ENCODE measurements at places on chromosomes 7 and 10. TPM values are rescaled to one million over a fixed set of nuclear protein-coding genes. Genes with fewer than 3 reads are reported as not detected.

The DHX32 gene
- total RNA-seq: 35.6 TPM

The STOX1 gene
- under 0.01 TPM for total RNA-seq

The ANKRD61 gene
- total RNA-seq: not detected

The COL13A1 gene
- total RNA-seq: 16.7 TPM

The LIPF gene
- total RNA-seq: not detected

The ACTR3C gene
- 0.67 TPM for total RNA-seq

The SLC18A2 gene
- total RNA-seq: not detected

The OPN1SW gene
- total RNA-seq: not detected

The NRBF2 gene
- 23.4 TPM for total RNA-seq

The ANXA8L1 gene
- not detected for total RNA-seq

The DDC gene
- not detected for total RNA-seq

The CCDC7 gene
- 10.1 TPM for total RNA-seq

The PKD2L1 gene
- not detected for total RNA-seq

The CDC123 gene
- 125 TPM for total RNA-seq

The ANLN gene
- 111 TPM for total RNA-seq

The FAM107B gene
- 159 TPM for total RNA-seq

The VAX1 gene
- total RNA-seq: not detected

The CALHM3 gene
- total RNA-seq: not detected

The MMS19 gene
- total RNA-seq: 122 TPM

The RSPH10B2 gene
- total RNA-seq: not detected

The PROSER2 gene
- 10.0 TPM for total RNA-seq

The ARMC10 gene
- 32.7 TPM for total RNA-seq

The SPDYE8 gene
- not detected for total RNA-seq

The CYP2C19 gene
- total RNA-seq: not detected

The IKZF1 gene
- not detected for total RNA-seq

The CLDN3 gene
- not detected for total RNA-seq

The SEMA3E gene
- total RNA-seq: 1.7 TPM

The SFTPA1 gene
- total RNA-seq: not detected

The ARPC1A gene
- total RNA-seq: 229 TPM

The ASAH2 gene
- total RNA-seq: 0.86 TPM

The SLC26A4 gene
- total RNA-seq: 4.9 TPM

The PLEKHS1 gene
- under 0.01 TPM for total RNA-seq

The ODAD2 gene
- 0.98 TPM for total RNA-seq

The DOCK4 gene
- 170 TPM for total RNA-seq

The SPDYE5 gene
- not detected for total RNA-seq

The TAX1BP1 gene
- 66.0 TPM for total RNA-seq

The CTTNBP2 gene
- not detected for total RNA-seq

The AKR1C4 gene
- not detected for total RNA-seq

The ZNF239 gene
- 2.6 TPM for total RNA-seq

The C10orf62 gene
- 0.10 TPM for total RNA-seq

The TRPV5 gene
- total RNA-seq: 0.10 TPM

The DIP2C gene
- 8.3 TPM for total RNA-seq

The PRSS1 gene
- not detected for total RNA-seq

The HMX2 gene
- not detected for total RNA-seq

The PARG gene
- total RNA-seq: 32.5 TPM

The CACNB2 gene
- total RNA-seq: not detected

The SMKR1 gene
- total RNA-seq: not detected

The PPP1R3C gene
- 0.65 TPM for total RNA-seq

All from vein endothelial cell (primary cell).